ENCODE measurements at places on chromosomes 12 and 14.

DNA sequence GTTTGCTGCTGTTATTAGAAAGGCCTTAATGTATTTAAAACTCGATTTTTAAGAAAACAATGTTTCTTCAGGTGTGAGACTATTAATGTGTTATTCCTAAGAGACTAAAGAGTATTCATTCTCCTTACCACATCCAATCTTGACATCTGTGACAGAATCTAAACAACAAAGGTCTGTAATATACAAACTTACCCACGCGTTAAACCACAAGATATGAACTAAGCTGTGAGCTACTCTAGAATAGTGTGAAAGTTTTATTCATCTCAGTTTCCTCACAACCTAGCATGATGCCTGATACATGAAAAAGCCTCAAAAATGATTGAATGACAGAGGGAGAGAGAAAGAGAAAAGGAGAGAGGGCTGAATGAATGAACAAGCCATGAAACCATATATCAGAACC, 117.3 kb upstream of the COCH start:
- DNase-seq, result no peak

GRCh38 chr14:69092840-69093422, 60.0 kb downstream of the DCAF5 start:
- DNase-seq, result no peak

- no peak for DNase-seq
These were observed 179.2 kb downstream of the PTPN11 start for GRCh38 chr12:112597986-112598385.

DNA sequence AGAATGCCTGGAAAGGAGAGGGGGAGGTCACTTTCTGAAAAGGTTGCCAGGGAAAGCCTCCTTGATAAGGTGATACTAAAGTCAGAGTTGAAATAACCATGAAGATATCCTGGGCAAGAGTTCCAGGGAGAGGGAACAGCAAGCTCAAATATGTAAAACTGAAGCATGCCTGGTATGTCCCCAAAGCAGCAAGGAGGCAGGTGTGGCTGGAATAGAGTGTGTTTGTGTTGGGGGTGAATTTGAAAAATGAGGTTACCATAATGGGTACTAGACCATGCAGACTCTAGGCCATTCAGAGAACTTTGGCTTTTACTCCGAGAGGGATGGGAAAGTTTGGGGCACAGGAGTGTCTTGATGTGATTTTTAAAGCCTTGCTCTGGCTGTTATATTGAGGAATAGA, 66.7 kb upstream of the PTCSC3 start:
- DNase-seq, result no peak

GRCh38 chr12:87280893-87281292, 748.3 kb downstream of the C12orf50 start:
- DNase-seq, result no peak

GRCh38 chr12:33054371-33054770, 157.8 kb upstream of the PKP2 start:
- DNase-seq, result no peak

DNA sequence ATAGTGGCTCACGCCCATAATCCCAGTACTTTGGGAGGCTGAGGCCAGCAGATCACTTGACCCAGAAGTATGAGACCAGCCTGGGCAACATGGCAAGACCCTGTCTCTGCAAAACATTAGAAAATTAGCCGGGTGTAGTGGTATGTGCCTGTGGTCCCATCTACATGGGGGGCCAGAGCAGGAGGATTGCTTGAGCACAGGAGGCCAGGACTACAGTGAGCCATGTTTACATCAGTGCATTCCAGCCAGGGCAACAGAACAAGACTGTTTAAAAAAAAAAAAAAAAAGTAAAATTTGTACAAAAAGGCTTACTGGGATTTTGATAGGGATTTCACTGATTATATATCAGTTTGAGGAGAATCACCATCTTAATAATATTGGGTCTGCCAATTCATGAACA, 7.8 kb downstream of the HCFC2 start:
- DNase-seq, result no peak

DNA sequence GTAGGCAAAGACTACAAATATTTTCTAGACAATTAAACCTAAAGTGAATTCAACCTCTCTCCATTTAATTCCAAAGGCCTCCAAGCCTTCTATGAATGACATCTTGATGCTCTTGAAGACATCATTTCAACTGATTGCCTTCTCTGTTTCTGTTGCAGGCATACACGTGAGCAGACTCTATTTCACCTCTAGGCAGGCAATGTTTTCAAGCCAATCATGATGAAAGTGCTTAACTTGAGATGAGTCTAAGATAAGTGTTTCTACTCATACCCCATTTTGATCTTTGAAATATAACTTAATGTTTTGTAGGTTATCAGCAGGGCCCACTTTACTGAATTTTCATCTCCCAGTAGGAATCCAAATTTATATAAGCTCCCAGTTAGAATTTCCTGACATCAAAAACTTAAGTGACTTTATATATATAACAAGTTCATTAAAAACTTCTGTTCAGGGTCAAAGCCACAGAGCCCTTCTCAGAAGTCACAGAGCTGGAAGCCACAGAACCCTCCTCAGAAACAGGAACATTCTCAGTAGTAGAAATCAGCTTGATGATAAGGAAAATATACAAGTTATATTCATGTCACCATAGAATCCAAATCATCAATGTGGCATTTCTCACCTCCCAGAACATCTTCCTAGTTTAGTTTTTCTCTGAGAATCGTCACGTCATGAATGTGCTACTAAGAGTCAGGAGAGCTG, 108.5 kb downstream of the PHLDA1 start:
- DNase-seq, result no peak

DNA sequence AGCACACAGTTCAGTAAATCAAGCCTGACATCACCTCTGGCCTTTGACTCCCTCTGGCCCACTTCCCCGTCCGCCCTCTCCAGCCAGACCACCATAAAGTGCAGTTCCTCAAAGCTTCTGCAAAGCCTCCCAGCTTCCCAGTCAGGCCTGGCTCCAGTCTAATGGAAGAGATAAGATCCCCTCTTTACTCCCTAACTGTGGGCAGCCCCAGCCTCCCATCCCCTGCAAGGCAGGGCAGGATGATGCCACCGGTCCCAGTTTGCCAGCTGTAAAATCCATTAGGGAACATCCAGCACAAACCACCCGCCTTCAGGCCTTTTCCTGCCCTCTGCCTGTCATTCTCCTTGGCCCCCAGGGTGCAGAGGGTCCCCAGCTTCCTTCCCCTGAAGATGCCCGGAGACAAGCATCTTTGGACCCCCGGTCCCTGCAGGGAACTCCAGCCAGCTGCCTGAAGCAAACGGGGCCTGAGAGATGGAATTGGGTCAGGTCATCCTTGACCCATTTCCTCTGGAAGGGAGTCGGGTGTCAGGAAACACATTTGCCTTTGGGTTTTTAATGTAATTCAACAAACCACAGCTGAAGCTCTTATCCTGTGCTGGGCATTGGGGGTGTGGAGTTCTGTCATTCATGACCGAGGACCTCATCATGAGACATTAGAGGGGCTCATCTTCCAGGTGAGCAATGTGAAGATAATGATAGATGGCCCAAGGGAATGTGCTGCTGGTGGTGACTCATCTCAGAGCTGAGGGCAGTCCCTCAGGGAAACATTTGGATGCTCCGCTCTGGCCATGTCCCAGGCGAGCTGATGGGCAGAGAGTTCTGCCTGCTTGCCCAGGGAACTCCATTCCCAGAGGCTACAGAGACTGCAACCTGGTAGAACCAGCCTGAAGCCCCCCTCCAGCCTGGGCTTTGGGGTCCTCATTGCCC, 93.8 kb upstream of the CLMN start:
- DNase-seq, result no peak

DNA sequence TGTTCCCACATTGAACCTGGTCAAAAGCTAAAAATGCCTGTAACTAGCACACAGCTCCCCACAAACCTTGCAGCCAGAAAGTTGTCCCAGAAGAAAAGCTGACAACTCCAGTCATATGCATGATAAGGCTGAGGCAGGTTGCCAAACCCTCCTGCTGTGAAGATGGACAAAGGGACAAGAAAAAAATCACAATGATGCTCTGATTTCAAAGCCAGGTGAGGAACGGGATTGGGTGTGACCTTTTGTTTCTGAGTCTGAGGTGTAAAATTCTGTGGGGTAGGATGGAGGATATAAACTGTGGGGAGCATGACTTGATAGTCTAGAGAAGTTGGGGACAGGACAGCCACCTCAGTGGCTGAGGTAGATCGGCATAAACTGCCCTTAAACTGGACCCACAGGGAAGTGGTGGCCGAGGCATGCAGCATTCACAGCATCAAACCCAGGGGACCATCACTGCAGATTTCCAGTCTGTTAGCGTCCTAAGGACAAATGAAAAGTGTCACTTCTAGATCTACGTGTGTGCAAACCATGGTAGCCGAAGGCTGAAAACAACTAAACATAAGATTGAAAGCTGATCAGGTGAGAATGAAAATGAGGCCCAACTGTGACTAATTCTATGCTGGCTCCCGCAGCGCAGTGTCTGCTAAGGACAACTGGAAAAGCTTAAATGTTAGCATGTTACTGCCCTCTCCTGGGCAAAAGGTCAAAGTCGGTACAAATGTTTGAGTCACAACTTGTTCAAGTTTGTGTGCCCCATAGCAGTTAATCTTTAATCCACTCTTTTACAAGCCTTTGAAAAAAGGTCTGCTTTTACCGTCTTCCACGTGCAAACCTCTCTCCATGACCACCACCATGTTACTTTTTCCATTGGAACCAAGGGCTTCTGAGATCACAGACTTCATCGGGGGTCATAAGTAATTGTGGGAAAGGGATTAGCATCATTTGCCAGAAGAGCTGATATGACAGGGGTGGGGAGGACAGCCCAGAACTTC, 39.8 kb downstream of the GRIN2B start:
- no peak for DNase-seq

DNA sequence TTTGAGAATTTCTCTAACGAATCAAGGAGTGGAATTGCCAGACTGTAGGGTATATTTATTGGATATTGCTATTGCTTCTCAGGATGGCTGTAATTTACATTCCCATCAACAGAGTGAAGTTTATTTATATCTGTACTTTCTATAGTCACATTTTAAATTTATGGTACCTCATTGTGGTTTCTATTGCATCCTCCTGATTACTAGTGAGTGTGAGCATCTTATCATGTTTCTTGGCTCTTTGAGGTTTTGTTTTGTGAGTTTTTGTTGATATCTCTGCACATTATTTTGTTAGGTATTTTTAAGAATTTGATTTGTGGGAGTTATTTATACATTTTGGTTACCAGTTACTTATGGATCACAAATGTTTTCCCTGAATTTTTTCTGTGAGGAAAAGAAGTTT, 13.9 kb downstream of the DNM1L start:
- DNase-seq, result no peak

DNA sequence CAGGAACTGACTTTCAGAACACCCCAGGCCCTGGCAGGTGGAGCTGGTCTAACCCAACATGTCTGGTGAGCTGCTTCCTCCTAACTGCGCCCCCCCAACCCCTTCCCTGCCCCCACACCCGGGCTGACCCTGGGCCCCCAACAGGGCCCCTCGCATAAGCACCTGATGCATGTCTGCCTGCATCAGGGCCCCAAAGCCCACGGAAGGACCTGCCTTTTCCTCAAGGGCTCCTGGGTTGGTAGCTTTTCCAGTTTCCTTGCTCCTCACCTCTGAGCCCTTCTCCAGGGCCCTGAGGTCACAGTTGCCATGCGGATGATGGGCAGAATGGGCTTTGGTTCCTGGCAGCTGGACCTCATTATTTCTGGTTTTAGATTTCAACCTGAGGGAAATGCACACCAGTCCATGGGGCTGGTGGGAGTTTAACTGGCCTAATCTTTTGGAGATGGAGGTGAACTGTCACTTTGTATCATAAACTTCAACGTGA, 18.5 kb downstream of the TESC start:
- no peak for DNase-seq

DNA sequence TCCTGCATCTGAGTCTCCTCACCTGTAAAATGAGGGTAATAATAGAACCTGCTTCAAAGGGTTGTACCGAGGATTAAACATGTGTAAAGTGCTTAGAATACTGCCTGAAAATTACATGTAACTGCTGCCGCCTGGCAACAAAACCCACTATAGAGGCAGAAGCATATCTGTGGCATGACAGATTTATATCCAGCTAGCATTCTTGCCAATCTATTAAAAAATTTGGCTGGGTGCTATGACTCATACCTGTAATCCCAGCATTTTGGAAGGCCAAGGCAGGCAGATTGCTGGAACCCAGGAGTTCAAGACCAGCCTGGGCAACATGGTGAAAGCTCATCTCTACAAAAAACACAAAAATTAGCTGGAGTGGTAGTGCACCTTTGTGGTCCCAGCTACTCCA, 16.4 kb upstream of the KSR2 start:
- DNase-seq, result no peak

DNA sequence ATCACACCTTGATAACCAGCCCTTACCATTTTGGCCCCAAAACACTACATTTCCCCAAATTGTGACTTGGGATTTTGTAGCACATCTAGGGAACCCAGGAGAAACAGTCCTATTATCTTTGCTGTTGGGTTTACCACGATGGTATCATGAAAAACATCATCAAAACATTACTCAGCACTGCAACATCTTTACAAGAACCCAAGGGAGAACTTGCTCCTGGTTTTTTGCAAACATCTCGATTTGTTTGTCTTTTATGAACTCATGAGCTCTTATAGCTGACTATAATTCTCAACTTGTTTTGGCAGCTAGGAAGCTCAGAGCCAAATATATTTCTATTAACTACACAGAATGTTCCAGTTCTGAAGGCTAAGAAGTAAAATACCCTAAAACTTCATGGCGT, 65.7 kb downstream of the TBX5 start:
- no peak for DNase-seq

- DNase-seq, result no peak
These were observed 38.2 kb upstream of the CRADD start for GRCh38 chr12:93638954-93639353.

GRCh38 chr12:110824342-110824741, 22.4 kb upstream of the CCDC63 start:
- no peak for DNase-seq

DNA sequence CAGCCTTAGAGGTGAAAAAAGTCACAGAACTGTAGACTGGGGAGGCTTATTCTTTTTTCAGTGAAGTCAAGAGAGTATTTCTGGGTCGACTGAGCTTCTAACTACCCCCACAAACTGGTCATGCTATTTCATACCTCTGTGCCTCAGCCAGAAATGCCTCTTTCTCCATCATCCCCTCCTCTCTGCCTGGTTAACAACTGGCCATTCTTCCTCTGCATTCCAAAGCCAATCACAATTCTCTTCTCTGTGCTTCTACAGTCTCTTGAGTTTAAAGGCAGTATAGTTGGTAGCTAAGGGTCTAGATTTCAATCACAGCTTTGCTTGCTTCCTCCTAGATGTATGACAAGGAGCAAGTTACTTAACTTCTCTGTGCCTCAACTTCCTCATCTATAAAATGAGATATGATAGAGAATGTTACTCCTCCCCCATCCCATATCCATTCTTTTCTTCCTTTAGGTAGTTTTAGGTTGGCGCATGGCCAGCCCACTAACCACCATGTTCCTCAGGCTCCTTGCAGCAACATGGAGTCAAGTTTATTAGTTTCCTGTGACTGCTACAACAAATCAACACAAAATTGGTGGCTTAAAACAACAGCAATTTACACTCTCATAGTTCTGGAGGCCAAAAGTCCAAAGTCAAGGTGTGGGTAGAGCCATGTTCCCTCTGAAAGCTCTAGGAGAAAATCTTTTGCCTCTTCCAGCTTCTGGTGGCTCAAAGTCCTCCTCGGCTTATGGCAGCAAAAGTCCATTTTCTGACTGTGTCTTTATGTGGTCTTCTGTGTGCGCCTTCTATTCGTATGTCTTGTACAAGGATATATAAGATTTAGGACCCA, 62.5 kb downstream of the ITPR2 start:
- no peak for DNase-seq

Data from CD4-positive, alpha-beta T cell treated with Interleukin-10 for 1 hour (primary cell).